Smooth muscle cell of trachea (primary cell): ENCODE measurements at places on chromosomes 11 and 22. TPM values are rescaled to one million over a fixed set of nuclear protein-coding genes. Genes with fewer than 3 reads are reported as not detected.

The C11orf52 gene
- 0.66 TPM in 1 of 2 replicates, not detected in the other for total RNA-seq

The YAP1 gene
- 150 and 268 TPM in 2 replicates for total RNA-seq

The OAF gene
- total RNA-seq = 51.2 and 139 TPM in 2 replicates

The IRAG1 gene
- total RNA-seq = 7.0 and 28.8 TPM in 2 replicates

The KRTAP5-10 gene
- total RNA-seq = not detected in 2 replicates

The GAB2 gene
- 8.6 and 16.4 TPM in 2 replicates for total RNA-seq

The CHADL gene
- total RNA-seq = 0.73 and 5.0 TPM in 2 replicates

The TEX12 gene
- total RNA-seq = 0.15 TPM in 1 of 2 replicates, not detected in the other

The CDC42EP2 gene
- 33.2 and 47.8 TPM in 2 replicates for total RNA-seq

The MIAT gene
- total RNA-seq = 1.3 and 1.9 TPM in 2 replicates

The IL17RA gene
- total RNA-seq = 6.3 and 9.6 TPM in 2 replicates

The KRTAP5-11 gene
- not detected in 2 replicates for total RNA-seq

The HBE1 gene
- 0.29 and 0.33 TPM in 2 replicates for total RNA-seq

The ALX4 gene
- total RNA-seq = 0.58 and 2.0 TPM in 2 replicates

The SH3BP1 gene
- 11.5 and 11.7 TPM in 2 replicates for total RNA-seq

The CTTN gene
- total RNA-seq = 499 and 551 TPM in 2 replicates

The SERPINH1 gene
- total RNA-seq = 1,051 and 1,589 TPM in 2 replicates
